Stimulated activated CD4-positive, alpha-beta T cell treated with anti-CD3 and anti-CD28 coated beads, TNF-alpha, amount 100 ng/mL, for 48 hours (primary cell): ENCODE measurements at places on chromosomes 6 and 20.

- DNase-seq, result no peak
Measured at GRCh38 chr6:39005774-39006173, 42.8 kb upstream of the GLP1R start.

GRCh38 chr6:107064579-107065065 is 36.6 kb downstream of the MTRES1 start:
- no peak for DNase-seq

GRCh38 chr20:32366380-32366779 is 8.2 kb downstream of the ASXL1 start:
- DNase-seq, result no peak

- DNase-seq, result no peak
Measured at GRCh38 chr6:8939615-8940014, 504.3 kb upstream of the SLC35B3 start.

DNA sequence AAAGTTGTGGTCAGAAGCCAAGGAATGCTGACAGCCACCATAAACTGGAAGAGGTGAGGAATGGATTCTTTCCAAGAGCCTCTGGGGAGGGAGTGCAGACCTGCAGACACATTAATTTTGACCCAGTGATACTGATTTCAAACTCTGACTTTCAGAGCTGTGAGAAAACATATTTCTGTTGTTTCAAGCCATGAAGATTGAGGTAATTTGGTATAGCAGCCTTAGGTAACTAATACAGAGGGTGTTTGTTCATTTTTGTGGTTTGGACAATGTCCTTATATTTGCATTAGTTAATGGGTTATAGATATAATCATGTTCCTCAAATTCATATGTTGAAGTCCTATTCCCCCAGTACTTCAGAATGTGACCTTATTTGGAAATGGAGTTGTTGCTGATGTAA is 85.4 kb upstream of the GTSF1L start:
- no peak for DNase-seq

DNA sequence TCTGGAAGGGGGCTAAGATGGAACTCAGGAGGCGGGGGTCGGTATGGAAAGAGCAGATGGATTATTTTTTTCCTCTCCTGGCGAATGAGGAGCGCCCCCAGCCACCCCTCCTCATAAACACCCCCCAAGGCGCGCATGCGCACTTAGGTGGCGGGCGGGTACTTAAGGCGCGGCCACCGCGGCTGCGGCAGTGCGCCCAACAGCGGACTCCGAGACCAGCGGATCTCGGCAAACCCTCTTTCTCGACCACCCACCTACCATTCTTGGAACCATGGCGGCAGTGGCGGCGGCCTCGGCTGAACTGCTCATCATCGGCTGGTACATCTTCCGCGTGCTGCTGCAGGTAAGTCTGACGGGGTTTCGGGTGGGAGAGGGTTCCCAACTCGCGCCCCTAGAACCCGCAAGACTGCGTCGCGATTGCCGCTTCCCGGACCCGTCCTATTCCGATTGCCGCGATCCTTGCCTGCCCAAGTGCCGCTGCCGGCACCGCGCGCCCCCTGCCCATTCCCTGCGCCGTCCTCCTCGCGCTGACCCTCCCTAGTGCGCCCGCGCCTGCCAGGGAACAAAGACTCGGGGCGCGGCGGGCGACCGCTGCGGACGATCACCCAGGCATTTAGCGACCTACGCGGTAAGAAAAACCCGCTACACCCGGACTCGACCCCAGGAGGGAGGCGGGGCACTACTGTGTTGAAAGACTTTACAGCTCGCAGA is at the start of gene NNAT:
NNAT (plus strand) TSS at position 190 of the 711 bp plus-strand sequence; CDS start at position 272, 82 bp downstream.
- no peak for DNase-seq
